Retina (tissue), 1 donor: ENCODE measurements at places on chromosomes 2 and 18.

- DNase-seq = peak; percentile 32
Measured at GRCh38 chr18:59897321-59897954, 2.4 kb upstream of the PMAIP1 start.

DNA sequence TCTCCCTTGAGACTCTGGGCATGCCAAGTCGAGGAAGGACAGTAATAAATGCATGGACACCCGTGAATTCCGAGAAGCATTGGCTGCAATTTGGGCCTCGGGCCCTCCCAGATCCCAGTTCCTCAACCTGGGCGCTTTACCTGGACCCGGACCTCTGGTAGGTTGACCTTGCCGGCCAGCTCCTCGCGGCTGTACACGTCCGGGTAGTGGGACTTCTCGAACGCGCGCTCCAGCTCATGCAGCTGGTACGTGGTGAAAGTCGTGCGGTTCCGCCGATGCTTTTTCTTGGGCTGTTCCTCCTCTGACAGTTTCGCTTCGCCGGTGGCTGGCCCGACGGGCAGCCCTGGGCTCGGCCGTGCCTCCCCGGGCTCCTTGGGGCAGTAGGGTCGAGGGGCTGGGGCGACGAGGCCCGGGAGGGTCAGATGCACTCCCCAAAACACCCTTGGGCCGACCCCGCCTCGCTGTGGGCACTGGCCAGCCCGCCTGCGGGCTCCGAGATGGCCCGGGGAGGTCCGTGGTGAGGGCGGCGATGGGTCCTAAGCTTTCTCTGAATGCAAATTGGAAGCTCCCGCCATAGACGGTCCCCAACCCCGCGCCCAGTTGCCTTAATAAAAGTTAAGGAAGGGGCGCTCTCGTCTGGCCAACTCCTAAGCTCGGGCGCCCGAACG is 899 bp downstream of the RAX start:
- DNase-seq = peak; percentile 77

- DNase-seq = no peak
Measured at GRCh38 chr18:8947566-8947965, 154.9 kb upstream of the NDUFV2 start.

- DNase-seq = no peak
Measured at GRCh38 chr2:8257502-8257901, 424.4 kb upstream of the ID2 start.
